ENCODE measurements at places on chromosomes 11 and 22.

- no peak for DNase-seq
Observed at GRCh38 chr11:130217133-130218031, 57.8 kb downstream of the ST14 start.

DNA sequence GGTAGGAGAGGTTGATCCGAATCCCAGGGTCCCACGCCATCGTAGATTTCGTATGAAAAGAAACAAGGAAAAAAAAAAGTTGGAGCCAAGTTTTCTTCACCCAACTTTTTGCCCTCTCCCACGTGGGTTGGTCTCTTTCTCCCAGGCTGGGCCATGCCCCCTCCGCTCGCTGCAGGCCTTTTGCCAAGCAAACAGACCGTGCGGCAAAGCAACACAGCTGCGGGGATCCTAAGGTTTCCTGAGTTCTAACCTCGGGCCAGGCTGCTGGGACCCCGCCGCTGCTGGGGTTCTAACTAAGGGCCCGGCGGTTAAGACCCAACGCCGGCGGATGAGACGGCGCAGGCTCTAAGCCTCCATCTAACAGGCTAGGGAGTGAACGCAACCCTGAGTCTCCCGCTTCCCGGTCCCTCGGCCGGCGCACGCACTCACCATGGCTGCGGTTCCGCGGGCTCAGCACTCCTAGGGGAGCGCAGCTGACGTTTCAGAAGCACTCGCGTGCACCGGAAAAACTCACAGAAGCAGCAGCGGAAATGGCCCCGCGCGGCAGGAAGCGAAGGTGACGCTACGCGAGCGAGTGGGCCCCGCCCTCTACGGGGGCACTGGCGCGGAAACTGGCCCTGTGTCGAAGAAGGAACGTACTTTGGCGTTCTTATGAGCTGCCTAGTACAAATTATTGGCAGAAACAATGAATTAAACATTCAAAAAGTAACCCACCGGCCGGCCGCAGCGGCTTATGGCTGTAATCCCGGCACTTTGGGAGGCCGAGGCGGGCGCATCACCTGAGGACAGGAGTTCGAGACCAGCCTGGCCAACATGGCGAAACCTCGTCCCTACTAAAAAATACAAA lies at the start of gene SNU13:
SNU13 (minus strand) TSS at position 503 of the 847 bp plus-strand sequence; CDS start at position 432, 71 bp downstream.
- DNase-seq = peak; percentile 75

GRCh38 chr11:120273432-120273831 lies 33.5 kb downstream of the POU2F3 start:
- DNase-seq = no peak

- DNase-seq = no peak
Observed at GRCh38 chr11:69704508-69705253, 859 bp upstream of the FGF19 start.

DNA sequence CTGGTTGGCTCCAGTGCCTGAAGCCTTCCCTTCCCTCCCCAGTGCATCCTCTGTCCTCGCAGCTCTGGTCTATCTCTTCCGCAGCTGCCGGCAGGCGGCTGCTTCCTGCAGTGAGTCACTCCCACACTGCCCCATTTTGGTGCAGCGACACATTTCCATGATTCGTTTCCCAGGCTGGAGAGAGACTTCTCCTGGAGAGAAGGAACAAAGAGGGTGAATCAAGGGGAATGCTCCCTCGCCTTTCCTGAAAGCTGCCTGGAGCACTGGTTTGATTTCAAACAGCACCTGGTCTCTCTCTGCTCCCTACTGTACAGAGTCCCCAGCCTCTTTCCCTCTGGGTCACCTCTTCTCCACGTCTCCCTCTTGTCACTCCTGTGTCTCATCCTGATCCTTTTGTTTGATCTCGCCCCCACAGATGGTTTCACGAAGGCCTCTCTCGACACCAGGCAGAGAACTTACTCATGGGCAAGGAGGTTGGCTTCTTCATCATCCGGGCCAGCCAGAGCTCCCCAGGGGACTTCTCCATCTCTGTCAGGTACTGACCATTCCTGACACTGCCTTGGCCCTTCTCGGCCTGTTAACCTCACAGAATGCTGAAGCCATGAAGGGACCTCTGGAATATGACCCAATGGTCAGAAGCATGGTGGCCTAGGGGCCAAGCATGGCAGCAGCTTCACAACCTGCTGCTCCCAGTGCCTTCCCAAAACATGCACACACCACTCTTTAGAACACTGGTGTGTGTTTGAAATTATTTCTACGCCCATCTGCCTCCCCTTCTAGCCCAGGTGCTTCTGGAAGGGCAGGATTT lies at the start of gene TMA7B:
TMA7B (plus strand) TSS at position 758 of the 808 bp plus-strand sequence. CDS start 3,978 bp downstream, outside the sequence.
- no peak for DNase-seq

GRCh38 chr22:19555651-19556050 lies 31.4 kb upstream of the CLDN5 start:
- no peak for DNase-seq

GRCh38 chr11:25485315-25485714 lies 846.6 kb upstream of the ANO3 start:
- no peak for DNase-seq

DNA sequence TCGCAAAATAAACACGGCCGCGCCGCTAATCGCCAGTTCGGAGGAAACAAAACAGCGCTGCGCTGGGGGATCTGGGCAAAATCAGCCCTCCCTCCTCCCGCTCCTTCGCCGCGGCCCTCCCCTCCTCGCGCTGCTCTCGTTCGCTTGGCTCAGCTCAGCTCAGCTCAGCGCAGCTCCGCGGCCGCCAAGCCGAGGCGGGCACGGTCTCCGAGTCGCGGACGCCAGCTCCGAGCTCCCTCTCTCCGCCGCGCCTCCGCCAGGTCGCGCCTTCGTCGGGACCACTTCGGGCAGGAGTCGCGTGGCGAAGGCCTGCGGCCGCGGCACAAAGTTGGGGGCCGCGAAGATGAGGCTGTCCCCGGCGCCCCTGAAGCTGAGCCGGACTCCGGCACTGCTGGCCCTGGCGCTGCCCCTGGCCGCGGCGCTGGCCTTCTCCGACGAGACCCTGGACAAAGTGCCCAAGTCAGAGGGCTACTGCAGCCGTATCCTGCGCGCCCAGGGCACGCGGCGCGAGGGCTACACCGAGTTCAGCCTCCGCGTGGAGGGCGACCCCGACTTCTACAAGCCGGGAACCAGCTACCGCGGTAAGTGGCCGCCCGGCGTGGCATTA lies at the start of gene SPON1:
SPON1 (plus strand) TSS at position 162 of the 607 bp plus-strand sequence; CDS start at position 344, 182 bp downstream.
- peak; percentile 21 for DNase-seq

DNA sequence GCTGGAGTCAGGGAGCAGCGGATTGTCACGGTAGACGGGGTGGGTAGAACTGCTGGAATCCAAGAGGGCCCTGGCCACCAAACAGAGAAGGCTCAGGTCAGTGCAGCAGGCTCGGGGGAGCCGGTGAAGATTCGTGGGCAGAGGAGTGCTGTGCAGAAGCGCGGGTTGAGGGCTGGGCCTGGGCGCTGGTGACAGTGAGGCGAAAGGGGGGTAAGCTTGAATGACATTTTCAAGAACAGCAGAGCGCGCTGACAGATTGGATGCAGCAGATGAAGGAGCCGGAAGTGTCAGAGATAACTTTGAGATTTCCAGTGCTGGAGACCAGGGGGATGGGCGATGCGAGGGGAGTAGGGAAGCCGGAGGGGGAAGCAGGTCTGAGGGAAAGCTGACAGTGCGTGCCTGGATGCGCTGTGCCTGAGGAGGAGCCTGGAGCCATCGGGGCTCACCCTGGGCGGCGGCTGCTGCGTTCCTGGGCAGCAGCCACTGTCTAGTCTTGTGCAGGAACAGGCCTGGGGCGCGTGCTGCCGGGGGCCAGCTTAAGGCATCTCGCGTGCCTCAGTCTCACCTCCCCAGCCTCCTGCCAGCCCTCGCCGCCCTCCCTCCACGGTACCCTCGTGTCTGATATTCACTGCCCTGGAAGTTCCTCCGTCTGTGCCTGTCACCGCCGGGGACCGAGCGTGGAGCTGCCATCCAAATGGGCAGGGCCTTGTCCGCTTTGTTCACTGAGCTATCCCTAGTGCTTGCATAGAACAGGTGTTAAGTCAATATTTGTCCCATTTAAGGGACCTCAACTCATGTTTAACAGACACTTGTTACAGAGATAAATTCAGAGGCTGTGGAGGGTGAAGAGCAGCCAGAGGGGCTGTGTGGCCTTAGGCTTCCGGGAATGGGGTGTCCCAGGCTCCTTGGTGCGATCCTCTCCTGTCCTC lies 5.2 kb downstream of the GRIK4 start:
- DNase-seq = no peak

DNA sequence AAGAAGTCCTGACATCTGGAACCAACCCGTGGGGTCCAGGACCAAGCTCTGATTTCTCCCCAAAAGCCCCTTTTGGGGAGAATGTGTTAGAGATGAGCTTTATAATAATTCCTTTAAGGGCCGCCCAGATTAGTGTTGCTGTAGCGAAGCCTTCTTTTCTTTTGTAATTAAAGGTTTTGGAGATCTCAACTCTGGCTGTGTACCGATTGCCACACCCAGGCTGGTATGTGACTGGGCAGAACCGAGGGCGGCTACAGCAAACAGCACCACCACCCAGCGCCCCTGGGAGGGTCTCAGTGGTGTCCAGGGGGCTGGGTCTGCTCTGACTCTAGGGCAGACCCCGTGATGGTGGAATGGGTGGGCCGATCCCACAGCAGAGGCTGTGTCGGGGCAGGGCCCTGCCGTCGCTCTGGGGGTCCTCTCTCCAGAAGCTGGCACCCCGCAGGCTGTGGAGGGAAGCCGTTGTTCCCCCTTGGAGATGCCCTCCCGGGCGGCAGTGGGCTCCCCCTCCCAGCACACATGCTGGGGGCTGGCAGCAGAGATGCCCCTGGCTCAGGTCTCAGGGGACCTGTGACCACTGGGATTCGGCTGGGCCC lies 31.0 kb downstream of the TPCN2 start:
- no peak for DNase-seq

GRCh38 chr11:47553406-47553743 lies 443 bp upstream of the CELF1 start:
- DNase-seq = peak; percentile 67

DNA sequence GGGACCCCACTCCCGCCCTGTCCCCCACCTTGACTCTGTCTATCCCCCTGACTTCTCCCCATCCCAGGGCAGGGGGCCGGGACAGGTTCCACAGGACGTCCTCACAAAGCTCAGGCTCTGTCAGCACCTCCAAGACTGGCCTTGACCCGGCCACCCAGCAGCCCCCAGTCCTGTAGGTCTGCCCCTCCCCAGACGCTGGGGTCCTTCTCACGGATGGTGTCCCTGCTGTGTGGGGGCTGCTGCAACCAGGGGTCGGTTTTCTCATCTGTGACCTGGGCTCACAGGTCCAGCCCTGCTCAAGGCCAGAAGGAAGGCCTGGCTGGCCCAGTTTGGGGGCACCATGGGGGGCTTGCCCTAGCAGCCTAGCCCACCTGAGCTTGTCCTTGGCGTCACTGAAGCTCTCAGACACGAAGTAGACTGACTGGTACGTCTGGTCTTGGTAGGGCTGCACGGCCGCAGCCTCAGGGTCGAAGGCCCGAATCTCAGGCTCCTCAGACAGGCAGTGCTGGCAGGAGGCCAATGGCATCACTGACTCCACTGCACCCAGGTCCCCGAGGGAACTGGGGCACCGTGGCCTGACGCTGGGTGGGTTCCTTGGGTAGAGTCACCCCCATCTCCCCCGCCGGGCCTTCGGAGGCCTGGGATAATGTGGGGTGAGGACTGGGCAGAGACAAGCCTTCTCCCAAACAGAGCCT lies 4.0 kb upstream of the INS start:
- no peak for DNase-seq

DNA sequence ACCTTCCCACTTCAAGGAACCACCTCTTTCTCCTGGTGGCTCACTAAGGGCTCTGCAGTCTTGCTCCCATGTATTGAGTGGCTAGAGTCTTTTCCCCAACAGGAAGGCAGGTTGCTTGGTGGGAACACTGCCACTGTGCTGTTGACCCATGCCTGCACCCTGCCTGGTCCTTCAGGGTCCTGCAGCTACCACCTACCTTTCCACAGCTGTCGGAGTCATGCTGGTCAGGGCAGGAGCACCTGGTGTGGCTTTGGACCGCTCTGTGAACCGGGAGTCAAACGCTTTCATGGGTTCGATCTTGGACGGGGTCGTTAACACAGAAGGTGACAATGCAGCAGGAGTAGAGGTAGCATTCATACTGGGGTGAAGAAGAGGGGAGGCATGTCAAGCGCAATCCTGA lies 56.1 kb downstream of the HIRA start:
- no peak for DNase-seq

DNA sequence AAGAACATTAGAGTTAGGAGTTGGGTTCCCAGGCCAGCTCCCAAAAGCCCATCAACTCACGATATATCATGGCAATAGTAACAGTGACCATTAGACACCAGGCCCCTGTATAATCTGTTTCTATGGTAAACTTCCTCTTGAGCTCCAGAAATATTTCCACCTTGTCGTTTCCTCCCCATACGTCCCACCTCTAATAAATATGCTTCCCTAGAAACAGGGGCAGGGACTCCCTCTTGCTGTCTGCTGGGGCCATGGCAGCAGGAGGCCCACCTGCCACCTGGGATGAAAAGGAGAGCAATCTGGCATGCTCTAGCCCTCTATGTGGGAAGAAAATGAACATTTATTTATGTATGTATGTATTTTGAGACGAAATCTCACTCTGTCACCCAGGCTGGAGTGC lies 32.2 kb upstream of the AMOTL1 start:
- no peak for DNase-seq

DNA sequence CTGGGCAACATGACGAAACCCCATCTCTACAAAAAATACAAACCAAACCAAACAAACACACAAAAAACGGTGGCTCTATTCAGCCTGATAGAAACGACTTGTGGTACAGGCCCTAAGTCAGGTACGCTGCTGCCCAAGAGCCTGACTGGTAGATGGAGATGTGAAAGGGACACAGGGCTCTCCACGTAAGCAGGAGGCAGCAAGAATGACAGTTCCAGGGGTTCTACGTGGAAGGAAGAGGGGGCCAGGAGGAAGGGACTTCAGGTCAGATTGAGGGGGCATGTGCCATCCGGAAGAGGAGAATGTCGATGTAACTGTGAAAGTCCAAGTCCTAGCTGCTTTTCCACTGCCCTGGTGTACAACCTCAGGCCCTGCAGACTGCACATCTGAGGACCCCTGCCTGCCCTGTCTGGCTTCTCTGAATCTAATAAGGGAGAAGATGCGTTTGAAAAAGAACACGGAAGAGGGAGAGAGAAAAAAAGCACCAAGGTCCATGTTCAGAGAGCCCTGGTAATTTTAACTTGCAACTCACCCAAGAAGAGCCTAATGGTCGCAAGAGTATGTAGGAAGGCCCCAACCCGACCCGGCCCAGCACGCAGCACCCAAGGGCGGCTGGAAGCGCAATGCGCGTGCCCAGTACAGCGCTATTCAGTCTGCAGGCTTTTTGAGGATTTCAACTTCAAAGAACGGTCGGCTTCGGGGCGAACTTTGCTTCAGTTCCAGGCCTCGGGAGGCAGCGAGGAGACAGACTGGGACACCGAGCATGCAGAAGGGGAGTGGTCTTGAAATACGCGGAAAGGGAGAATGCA lies 909 bp upstream of the ZNRD2 start:
- DNase-seq = peak; percentile 60

GRCh38 chr11:75653532-75653931 lies 15.3 kb downstream of the MAP6 start:
- no peak for DNase-seq

- DNase-seq = no peak
Observed at GRCh38 chr11:104792861-104793260, 105.4 kb downstream of the CASP12 start.

- no peak for DNase-seq
Observed at GRCh38 chr11:70400643-70401042, 2.3 kb downstream of the CTTN start.
